Activated CD8-positive, alpha-beta memory T cell treated with anti-CD3 and anti-CD28 coated beads, Interleukin-2, amount 50 U/mL, for 4 hours (primary cell): ENCODE measurements at places on chromosomes 3 and 15.
A peak's percentile ranks its signal among the peaks of the same experiment; 100 is the strongest.

- DNase-seq: no peak
Measured at GRCh38 chr15:25989327-25989726, 126.2 kb upstream of the ATP10A start.

DNA sequence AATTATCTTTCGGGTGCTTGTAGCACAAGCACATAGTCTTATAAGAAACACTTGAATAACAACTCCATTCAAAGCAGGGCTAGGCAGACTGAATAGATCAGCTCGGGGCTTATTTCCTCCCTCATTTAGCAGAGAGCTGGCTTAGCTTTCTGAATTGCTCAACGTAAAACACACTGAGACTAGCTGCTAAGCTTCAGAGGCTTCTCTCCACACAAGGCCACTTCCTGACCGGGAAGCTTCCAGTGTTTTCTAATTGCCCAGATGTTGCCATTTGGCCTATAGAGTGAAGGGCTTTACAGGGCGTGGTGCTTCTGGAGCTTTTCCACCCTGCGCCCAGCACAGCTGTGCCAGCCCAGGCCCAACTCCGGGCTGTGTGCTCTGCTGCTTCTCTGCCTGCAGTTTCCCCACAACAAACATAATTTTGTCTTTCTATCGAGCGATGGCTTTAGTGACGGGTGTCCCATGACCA lies 16.6 kb downstream of the FAM240A start:
- no peak for DNase-seq

DNA sequence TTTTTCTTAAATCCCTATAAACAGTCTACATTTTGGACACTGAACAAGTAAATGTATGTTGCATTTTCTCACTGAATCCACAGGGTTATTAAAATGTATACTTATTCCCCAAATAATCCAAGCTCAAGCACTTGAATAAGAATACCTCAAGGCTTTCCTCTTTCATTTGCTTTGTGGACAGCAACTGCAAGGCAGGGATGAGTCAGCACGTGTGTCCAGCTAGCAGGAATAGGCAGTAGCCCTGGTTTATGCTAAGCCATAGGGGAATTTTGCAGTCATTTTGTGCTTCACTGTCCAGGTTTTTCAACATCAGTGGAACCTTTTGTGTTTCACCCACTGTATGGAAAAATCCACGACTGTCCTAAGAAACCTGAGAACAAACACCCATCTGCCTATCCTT lies 96.7 kb upstream of the KCNMB2 start:
- DNase-seq: no peak

- peak; percentile 30 for DNase-seq
Measured at GRCh38 chr3:150384296-150385212, 23.5 kb upstream of the TSC22D2 start.

DNA sequence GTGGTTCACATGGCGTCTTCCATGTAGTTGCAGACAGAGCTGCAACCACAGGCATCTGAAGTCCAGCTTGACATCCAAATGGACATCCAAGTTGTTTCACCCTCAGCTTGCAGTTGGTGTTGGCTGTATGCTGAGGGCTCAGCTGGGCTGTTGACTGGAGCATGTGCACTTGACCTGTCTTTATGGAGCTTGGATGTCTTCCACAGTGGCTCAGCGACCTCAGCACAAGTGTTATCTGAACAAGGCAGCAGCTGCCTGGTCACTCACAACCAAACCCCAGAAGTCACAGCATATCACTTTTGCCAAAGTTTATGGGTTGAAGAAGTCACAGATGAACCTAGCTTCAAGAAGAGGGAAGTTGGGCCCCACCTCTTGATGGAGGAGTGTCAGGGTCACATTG lies 92.9 kb downstream of the TPRA1 start:
- DNase-seq: no peak

DNA sequence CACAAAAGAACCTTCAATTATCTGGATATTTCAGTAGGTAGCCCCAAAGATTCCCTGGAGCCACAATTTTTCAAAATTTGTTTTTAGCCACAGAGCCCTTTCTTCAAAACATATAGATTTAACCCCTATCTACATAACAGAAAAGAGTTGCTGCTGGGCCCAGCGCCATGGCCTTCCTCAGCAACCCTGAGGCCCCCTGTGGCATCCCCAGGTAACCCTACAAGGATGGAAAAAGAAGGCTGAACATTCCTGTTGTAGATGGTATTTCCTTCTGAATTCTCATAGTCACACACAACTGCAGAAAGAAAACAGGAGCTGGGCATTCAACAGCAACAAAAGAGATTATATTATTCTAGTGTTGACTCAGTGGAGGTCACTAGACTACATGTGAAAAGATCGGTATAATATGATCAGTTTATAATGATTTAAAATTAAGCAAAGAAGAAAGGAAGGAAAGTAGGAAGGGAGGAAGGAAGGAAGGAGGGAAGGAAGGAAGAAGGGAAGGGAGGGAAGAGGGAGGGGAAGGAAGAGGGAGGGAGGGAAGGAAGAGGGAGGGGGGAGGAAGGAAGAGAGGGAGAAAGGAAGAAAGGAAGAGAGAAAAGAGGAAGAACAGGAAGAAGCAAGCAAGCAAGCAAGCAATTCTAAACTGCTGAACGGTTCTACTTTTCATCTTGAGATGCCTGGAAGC lies 342.5 kb upstream of the NR2F2 start:
- DNase-seq: no peak
